DMS79 treated with DMSO at 0.1 percent for 48 hours (cell line): ENCODE measurements at places on chromosomes 2 and 18.

GRCh38 chr18:58362829-58363271 lies 266.0 kb downstream of the ALPK2 start:
- no peak for DNase-seq

- DNase-seq: no peak
Observed at GRCh38 chr2:212935752-212936151, 215.7 kb downstream of the IKZF2 start.

DNA sequence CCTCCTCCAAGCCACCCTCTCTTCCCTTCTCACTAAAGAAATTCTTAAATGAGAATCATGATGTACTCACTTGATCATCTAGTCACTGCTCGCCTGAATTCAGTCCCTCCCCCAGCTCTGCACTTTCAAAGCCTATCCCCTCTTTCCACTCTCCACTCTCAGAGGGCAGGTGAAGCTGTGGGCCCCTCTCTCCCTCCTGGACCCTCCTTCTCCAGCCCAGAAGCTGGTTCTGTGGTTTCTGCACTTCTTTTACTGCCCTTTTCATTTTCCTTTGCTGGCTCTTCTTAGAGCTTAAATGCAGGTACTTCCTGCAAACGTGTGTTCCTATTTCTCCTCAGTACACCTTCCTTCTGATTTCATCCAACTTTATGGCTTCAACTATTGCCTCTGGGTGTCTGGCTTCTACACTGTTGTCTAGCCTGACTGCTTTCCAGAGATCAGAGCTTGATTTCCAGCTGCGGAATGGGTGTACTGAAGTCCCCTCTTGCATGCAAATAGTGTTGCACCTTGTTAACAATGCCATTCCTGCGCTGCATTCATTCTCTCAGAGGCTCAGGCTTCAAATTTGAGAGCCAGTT lies 15.3 kb upstream of the TXNDC2 start:
- DNase-seq: no peak

DNA sequence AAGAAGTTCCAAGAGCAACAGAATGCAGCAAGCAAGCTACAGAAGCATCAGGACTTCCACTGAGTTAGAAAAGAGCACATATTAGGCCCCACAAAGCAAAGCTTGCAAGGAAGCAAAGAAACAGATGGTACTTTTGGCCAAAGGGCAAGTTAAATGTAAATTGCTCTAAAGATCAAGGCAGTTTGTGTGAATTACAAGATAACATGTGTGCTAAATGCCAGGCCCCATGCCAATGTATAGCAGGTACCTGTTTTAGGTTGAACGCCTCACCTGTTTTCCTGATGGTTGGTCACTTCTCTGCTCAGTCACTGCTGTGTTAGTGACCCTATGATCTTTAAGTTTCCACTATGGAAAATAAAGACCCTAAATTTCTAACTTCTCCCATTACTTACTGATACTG lies 606.5 kb upstream of the GYPC start:
- no peak for DNase-seq

DNA sequence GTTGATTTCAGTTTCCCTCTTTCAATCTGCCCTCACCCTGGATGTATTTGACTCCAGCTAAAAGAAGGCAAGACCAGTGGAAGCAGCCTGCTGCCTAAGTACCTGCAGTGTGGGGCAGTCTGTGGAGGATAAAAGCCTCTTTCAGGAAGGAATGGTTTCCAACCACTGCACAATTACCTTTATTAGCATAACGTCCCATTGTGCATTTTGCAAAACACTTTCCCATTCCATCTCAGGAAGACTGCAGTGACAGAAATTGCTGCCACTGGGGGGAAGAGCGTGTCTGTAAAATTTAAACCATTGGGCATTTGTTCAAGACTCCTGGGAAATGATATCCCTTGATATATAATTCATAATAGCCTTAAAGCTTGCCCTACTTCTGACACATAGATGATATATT lies 26.2 kb downstream of the CYRIA start:
- DNase-seq: peak; percentile 40

DNA sequence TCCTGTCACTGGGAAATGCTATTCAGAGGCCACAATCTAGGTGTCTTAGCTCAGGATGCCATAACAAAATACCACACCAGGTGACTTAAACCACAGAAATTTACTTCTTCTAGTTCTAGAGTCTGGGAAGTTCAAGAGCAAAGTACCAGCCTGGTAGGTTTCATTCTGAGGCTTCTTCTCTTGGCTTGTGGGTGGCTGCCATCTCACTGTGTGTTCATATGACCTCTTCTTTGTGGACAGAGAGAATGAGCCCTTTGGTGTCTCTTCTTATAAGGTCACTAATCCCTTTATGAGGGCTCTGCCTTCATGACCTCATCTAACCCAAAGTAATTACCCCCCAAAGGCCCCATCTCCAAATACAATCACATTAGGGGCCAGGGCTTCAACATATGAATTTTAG lies 57.3 kb downstream of the RHOB start:
- DNase-seq: no peak

- peak; percentile 32 for DNase-seq
Observed at GRCh38 chr2:159111346-159111927, 143.0 kb downstream of the TANC1 start.

GRCh38 chr2:65373365-65373918 lies 59.0 kb downstream of the SPRED2 start:
- DNase-seq: no peak

GRCh38 chr2:37098416-37099118 lies 14.2 kb downstream of the GPATCH11 start:
- DNase-seq: no peak

DNA sequence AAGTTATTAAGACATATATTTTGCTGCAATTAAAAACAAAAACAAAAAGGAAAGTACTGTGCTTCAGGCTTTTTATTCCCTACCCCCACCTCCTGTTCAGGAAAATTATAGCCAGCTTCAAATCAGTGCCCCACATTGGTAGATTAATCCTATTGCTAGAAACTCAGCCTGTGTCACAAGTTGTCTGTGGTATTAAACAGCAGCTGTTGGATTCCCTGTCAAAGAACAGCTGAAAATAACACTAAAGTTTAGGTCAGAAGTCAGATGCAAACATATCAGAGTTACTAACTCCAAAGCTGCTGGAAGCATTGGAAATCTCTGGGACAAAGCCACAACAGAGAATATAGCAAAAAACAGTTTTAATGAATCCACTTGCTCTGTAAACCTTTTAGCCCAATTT lies 818 bp upstream of the CCDC141 start:
- no peak for DNase-seq

DNA sequence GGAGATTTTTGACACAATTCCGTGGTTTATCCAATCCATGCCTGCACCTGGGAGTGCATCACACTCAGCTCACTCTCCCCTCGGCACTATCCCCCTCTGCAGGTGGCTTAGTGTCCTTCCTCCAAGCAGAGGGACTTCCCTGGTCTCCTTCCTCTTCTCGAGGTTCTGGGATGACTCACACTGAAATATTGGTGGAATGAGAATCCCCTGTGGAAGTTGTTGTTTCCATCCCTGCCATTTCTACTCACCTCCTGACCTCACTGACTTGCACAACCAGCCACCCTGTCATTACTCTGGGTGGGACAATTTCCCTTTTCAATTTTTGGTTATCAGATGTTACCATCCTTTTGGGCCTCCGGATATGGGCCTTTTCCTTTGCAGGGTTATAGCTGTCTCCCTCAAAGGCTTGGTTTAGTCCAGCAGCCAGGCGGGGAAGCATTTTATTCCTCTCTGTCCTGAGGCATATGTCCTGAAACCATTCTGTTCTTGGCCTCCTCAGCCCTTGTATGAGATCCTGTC lies 59.9 kb downstream of the PTPRM start:
- DNase-seq: no peak

DNA sequence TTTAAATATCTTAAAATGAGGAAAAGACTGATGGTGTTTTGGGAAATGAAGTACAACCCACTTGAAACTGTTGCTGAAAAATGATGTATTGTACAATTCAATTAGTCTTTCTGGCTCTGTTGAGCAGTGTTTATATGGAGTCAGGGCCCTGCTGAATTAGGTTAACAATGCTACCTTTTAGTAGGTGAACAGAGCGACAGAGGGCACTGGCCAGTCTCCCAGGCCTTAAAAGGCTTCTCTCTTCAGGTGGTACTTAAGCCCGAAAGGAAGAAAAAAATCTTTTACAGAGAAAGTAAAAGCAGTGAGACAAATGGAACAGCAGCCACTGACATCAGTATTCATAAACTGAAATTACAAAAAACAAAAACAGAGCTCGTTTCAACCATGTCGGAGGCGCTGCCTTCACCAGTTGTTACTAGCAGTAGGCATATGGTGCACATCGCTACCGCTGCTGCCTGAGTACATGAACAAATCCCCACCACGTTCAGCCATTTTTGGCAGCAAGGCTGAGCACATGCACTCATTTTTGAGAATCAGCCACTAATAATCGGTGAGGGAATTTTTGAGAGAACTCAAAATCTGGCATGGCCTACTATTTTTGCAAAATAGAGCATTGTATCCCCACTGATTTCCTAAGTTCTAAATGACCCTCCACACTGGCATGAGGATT lies 91.8 kb downstream of the PLEKHM3 start:
- DNase-seq: no peak

DNA sequence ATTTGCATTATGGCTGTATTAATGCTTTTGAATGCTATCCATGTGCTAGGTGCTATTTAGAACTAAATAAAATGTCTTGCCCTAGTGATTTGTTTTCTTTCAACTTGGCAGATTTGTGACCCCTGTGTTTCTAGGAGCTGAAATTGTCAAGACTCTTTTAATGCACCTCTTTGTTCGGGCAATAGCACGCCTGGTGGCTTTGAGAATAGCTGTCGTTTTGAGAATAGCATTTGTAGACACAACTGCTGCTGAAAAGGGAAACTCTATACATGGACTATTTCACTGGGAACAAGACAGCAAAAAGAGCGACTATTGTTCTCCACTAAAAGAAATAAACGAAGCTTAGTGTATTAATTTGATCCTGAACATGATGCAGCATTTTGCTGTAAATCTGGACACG lies 352.1 kb upstream of the ZNF521 start:
- peak; percentile 76 for DNase-seq

DNA sequence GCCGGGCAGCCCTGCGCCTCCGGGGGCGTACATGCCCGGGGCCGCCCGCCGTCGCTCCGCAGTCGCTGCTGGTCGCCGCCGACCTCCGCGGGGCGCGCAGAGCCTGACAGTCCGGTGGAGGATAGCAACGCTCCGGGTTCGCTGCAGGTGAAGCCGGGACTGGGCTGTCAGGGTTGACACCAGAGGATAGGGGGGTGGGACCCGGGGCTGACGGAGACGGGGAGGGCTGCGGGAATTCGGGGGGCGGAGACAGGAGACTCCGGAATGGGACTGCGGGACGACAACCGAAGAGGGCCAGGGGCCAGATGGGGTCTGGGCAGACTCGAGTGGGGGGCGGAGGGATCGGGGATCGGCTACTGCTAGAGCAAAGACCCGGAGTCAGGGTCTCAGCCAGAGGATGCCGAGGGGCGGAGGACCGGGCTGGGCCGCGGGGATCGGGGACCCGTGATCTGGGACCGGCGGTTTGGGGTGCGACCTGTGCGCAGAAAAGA lies 403 bp downstream of the TMEM127 start:
- DNase-seq: peak; percentile 62

- DNase-seq: no peak
Observed at GRCh38 chr2:209726311-209726710, 45.3 kb upstream of the UNC80 start.

- DNase-seq: no peak
Observed at GRCh38 chr18:13464432-13465123, 246.0 kb downstream of the LDLRAD4 start.

GRCh38 chr2:224933431-224933830 lies 108.8 kb downstream of the DOCK10 start:
- DNase-seq: no peak

DNA sequence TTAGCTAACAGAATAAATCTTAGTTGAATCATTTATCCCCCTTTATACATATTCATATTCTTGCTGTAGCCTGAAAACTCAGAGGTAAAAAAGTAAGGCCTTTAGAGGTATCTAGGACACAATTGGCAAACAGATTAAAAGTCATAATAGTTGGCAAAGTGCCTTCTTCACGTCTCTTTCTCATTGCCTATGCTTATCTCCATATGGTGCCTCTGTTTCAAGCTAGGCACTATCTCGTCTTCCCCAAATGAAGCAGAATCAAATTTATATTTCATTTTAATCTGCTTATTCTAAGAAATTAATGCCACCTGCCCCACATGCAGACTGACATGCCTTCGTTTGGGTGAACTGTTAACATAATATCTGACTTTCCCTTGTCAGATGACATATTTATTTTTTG lies 245.4 kb downstream of the CDH2 start:
- DNase-seq: no peak

GRCh38 chr2:216352653-216353270 lies 19.5 kb downstream of the MARCHF4 start:
- no peak for DNase-seq

GRCh38 chr2:18219676-18220075 lies 340.8 kb downstream of the RDH14 start:
- no peak for DNase-seq

GRCh38 chr2:28165087-28165635 lies 227.5 kb upstream of the FOSL2 start:
- DNase-seq: no peak

DNA sequence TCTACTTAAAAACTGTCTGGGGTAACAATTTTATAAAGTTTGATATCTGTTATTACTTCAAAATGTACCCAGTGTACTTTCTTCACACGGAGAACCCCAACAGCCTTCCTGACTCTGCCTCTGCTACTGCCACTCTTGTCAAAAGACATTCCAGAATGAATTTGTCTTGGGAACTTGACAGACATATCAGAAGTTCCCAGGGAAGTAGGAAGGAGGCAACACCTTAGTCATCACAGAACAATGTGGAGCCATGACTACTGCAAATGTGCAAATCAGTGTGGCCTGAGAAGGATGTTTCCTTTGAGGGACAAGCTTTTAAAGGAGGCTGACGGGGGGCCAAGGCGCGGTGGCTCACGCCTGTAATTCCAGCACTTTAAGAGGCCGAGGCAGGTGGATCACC lies 133.8 kb upstream of the RNF152 start:
- DNase-seq: no peak

DNA sequence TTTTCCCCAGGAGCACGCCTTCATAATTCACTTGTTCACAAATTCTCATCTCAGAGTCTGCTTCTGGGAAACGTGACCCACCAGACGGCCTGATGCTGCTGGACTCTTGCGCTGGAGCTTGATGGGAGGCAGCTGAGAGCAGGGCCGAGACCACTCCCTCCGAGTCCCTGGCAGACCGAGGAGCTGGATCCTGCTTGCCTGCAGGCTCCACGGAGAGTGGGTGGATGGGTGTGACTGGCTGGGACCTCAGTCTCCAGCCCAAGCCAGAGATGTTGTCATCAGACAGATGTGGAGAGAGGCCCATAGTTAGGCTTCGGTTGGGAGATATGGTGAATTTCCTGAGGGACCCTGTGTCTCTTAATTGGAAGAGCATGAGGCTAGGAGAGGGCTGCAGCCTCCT lies 76.4 kb downstream of the TSN start:
- no peak for DNase-seq

DNA sequence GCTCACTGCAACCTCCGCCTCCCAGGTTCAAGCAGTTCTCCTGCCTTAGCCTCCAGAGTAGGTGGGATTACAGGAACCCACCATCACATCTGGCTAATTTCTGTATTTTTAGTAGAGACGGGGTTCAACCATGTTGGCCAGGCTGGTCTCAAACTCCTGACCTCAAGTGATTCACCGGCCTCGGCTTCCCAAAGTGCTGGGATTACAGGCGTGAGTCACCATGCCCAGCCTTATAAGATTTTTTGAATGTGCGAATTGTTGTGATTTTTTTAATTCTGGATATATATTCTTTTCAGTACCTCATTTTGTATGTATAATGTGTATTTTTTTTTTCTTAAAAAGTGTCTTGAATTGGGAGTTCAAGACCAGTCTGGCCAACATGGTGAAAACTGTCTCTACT lies 42.0 kb upstream of the CCDC150 start:
- DNase-seq: no peak
